ENCODE measurements at places on chromosomes 12 and 14.

DNA sequence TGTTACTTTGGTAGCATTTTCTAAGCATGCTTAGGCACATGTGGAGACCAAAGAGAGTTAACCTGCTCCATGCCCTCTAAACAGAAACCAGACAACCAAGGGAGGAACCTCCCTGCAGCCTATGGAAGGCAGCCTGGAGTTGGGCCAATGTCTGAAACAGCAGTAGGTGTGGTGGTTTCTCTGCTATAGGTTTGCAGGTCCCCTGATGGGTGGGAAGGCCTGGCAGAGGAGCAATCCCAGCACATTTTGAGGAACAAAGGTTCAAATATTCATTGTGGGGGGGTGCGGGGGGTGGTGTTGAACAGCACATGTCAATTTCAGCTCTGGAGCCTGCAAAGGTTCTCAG is 65.4 kb downstream of the DACT1 start:
- no peak for DNase-seq

DNA sequence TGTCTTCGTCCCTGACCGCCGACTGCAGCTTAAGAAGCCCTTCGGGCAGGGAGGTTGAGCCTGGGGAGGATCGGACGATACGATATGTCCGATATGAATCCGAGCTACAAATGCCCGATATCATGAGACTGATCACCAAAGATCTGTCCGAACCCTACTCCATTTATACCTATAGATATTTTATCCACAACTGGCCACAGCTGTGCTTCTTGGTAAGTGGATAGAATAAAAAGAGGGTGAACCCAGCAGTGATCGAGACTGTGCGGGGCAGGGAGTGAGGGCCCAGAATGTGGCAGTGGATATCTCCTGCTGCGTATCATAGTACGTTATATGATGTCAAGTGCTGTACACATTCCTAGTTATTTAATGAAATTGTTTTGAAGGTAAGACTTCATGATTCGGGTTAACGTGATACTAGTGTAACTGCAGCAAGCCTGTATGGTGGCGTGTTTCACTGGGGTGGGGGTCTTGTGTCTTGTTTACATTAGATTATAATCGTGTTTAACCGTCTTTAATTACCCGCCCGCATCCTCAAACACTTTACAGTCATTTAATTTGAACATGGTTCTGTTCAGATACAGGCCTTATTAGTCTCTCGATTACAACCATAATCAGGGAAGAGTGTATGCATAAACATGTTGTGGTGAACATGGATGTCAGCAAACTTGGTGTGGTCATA is 1.3 kb downstream of the NAA30 start:
- DNase-seq: peak; percentile 25

GRCh38 chr12:27229367-27229766 is 14.7 kb upstream of the STK38L start:
- no peak for DNase-seq

- no peak for DNase-seq
Measured at GRCh38 chr12:43964961-43965360, 129.1 kb downstream of the TMEM117 start.

GRCh38 chr12:12636641-12637040 is 25.0 kb downstream of the CREBL2 start:
- DNase-seq: no peak

- no peak for DNase-seq
Measured at GRCh38 chr14:91484744-91485143, 25.4 kb downstream of the PPP4R3A start.

DNA sequence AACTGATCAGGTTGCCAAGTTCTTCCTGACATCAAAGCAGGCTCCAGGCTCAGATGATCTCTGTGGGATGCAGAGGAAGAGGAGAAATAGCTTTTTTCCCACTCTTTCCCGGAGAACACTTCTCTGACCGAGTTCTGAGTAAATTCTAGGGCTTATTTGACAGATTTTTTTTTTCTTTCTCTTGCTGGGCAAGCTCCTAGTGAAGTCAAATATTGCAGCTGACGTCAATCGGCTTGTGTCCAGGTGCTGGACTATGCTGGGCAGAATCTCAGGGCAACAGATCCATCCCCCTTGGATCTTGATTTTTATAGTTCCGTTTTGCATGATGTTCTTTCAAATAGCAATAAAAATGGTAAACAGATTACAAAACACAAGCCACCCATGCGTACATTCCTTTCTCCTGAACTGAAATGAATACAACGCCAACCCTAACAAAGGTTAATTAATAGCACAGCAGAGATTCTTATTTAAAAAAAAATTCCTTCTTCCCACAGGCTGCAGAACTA is 182.2 kb downstream of the NOVA1 start:
- DNase-seq: no peak

- DNase-seq: no peak
Measured at GRCh38 chr12:40286583-40286982, 61.8 kb downstream of the LRRK2 start.

GRCh38 chr12:131009595-131010395 is 56.1 kb downstream of the ADGRD1 start:
- DNase-seq: no peak

DNA sequence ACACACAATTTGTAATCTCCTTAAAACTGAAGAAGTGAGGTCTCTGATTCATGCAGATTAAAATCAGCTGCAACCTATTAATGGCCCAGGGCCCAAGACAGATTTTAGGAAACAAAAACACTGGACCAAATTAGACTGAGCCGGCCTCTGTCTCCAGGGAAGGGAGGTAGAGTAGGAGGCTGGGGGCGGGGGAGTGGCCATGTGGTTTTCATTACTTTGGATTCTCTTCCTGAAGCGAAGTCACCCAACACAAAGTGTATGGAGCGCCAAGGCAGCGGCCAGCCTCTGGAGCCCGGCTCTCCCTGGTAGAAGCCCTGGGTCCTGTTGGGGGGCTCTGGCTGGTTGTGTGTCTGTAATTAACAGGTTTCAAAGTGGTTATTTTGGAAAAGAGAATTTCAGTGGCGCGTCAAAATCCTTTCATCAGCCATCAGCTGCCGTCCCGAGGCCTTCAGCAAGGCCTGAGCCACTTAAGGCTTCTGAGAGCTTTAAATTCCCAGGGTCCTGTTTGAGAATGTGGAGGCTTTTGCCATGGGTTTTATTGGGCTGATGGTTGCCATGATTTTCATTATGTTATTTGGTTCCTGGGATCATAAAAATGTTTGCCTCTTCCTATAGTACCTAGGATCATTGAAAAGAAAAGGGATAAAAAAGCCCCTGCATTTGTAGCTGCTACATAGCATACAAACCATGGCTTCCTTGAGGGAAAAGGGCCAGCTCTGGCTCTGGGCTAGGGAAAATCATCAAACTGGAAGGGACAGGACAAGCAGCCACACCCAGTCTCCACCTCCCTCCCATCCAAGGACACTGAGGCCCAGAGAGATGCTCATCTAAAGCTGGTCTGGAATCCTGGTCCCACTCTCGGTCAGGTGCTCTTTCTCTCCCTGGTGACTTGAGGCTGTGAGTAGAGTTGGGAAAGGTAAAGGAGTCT is 282.4 kb downstream of the ZFP36L1 start:
- DNase-seq: no peak

All from HTR-8/SVneo (cell line).